ENCODE measurements at places on chromosomes 2 and 18. TPM values are rescaled to one million over a fixed set of nuclear protein-coding genes. Genes with fewer than 3 reads are reported as not detected.

The AGXT gene
- total RNA-seq = not detected

The SNRNP200 gene
- 89.1 TPM for total RNA-seq

The LRP2 gene
- not detected for total RNA-seq

The REG1B gene
- not detected for total RNA-seq

The IL1R1 gene
- 77.5 TPM for total RNA-seq

The ANO7 gene
- 0.81 TPM for total RNA-seq

The IL1RL1 gene
- 7.3 TPM for total RNA-seq

The SCN7A gene
- total RNA-seq = 92.5 TPM

The HOXD13 gene
- not detected for total RNA-seq

The MEP1B gene
- total RNA-seq = not detected

The ARHGEF33 gene
- total RNA-seq = 0.19 TPM

The NOP58 gene
- total RNA-seq = 50.1 TPM

The CACNB4 gene
- total RNA-seq = 1.7 TPM

The MATN3 gene
- total RNA-seq = not detected

The GPC1 gene
- 42.6 TPM for total RNA-seq

The ACMSD gene
- not detected for total RNA-seq

The SLC5A7 gene
- 1.0 TPM for total RNA-seq

The SPATA3 gene
- not detected for total RNA-seq

The MPHOSPH10 gene
- total RNA-seq = 20.3 TPM

The BOLL gene
- total RNA-seq = 0.19 TPM

The COL4A3 gene
- 6.9 TPM for total RNA-seq

The ZNF385B gene
- total RNA-seq = 2.9 TPM

The METTL4 gene
- total RNA-seq = 4.2 TPM

The SLC16A14 gene
- 3.0 TPM for total RNA-seq

The TUBA3E gene
- total RNA-seq = not detected

The FSIP2 gene
- total RNA-seq = 0.12 TPM

The FAP gene
- 14.0 TPM for total RNA-seq

The GPR155 gene
- 31.2 TPM for total RNA-seq

The UGT1A10 gene
- not detected for total RNA-seq

The PLGLB1 gene
- total RNA-seq = 7.5 TPM

The PDCD1 gene
- total RNA-seq = not detected

The CAVIN2 gene
- total RNA-seq = 106 TPM

The SF3B1 gene
- 309 TPM for total RNA-seq

The TFPI gene
- total RNA-seq = 74.3 TPM

The XPO1 gene
- total RNA-seq = 73.0 TPM

The G6PC2 gene
- total RNA-seq = not detected

The ATOH8 gene
- 42.5 TPM for total RNA-seq

The PPP1R7 gene
- total RNA-seq = 74.3 TPM

The FRZB gene
- 26.4 TPM for total RNA-seq

The MC5R gene
- total RNA-seq = not detected

The IL1F10 gene
- not detected for total RNA-seq

The RAD51AP2 gene
- total RNA-seq = 0.13 TPM

The ILKAP gene
- 44.8 TPM for total RNA-seq

The C2orf68 gene
- 12.3 TPM for total RNA-seq

The TCF7L1 gene
- 4.0 TPM for total RNA-seq

The DPP10 gene
- total RNA-seq = 3.5 TPM
